ENCODE measurements at places on chromosomes 7 and 10.

DNA sequence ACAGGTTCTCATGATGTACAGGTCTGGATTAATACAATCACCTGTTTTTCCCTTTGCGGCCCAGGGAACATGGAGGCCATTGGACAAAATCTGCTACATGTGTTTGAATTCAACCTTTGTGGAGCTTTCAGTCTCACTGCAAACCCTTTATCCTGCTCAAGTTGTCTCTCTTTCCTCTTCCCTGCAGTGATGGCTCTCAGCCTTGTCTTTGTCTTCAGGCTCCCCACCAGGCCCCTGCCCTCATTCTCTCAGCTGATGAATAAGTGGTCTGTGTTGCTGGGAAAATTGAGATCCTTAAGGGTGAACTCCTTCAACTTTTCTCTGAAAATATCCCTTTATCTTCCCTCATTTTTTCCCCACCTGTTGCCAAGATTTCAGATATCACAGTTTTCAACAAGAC lies 791.2 kb downstream of the GRID1 start:
- no peak for DNase-seq

DNA sequence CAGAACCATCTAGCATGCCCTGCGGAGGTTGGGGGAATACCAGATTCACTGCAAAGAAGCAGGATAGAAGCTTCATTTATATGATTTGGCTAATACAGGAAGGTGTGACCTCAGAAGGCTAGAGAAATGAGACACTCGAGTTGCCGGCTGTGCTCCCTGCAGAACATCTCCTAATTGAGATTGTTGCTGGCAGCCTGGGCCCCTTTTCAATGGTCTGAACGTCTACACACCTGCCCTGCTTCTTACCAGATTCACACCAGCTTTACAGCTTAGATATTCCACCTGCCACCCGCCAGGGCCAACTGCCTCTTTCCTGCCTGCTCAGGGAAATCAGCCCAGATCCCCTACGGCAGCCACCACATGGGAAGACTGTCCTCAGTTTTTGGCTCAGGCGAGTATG lies 475.3 kb upstream of the AUTS2 start:
- DNase-seq: no peak

- no peak for DNase-seq
Measured at GRCh38 chr7:151494298-151495284, 25.1 kb downstream of the RHEB start.

GRCh38 chr7:75875113-75876080 lies 3.4 kb upstream of the RHBDD2 start:
- DNase-seq: no peak

GRCh38 chr7:25750744-25751508 lies 401.1 kb upstream of the NFE2L3 start:
- DNase-seq: no peak

GRCh38 chr7:151869968-151870918 lies 6.7 kb downstream of the PRKAG2 start:
- DNase-seq: no peak

DNA sequence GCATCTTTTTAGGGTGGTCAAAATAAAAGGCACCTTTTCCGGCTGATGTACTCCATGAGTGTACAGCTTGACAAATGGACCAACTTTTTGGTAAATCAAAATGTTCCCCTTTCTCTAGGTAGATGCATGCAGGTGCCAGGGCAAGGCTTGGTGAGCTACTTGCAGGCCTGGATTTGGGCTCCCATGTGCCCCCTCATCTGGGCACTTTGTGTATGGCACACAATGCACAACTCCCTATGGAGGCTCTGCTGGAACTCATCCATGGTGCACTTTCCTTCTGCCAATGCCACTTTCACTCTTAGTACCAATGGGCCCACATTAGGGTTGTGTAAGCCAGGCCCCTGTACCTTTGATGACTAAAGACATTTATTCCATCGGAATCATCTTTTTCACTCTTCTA lies 300.8 kb downstream of the SDHAF3 start:
- no peak for DNase-seq

GRCh38 chr10:53162856-53163255 lies 390.3 kb upstream of the MBL2 start:
- no peak for DNase-seq

- DNase-seq: no peak
Measured at GRCh38 chr7:234051-234707, 41.8 kb downstream of the FAM20C start.

- DNase-seq: peak; percentile 15
Measured at GRCh38 chr7:12685550-12685949, 1.9 kb upstream of the ARL4A start.

GRCh38 chr10:119342335-119342734 lies 135.0 kb downstream of the GRK5 start:
- no peak for DNase-seq

DNA sequence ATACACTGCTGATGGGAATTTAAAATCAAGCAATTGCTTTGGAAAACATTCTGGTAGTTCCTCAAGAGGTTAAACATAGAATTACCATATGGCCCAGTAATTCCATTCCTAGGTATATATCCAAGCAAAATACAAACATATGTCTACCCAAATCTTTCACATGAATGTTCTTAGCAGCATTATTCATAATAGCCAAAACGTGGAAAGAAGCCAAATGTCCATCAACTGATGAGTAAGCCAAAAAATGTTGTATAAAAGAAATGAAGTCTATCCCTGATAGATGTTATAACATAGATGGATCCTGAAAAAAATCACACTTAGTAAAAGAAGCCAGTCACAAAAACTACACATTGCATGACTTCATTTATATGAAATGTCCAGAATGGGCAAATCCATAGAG lies 893.0 kb downstream of the SORCS3 start:
- DNase-seq: no peak

DNA sequence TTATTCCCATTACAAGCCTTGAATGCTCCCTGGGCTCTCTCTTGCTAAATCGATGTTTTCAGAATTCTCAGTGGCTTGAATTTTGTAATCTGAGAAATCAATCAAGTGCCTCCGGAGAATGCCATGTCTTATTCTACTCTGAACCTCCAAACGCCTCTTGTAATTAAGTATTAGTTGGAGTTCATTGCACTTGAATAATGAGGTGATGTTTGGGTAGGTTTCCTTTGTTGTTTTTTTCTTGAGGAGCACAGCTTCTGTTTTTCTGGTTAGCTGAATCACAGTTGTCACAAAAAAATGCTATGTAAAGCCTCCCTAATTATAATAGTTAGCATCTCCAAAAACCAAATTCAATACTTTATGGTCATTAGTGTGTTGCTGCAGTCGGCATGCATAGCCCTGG lies 100.3 kb downstream of the PLPP4 start:
- no peak for DNase-seq

- no peak for DNase-seq
Measured at GRCh38 chr10:98326621-98327027, 58.6 kb upstream of the LOXL4 start.

DNA sequence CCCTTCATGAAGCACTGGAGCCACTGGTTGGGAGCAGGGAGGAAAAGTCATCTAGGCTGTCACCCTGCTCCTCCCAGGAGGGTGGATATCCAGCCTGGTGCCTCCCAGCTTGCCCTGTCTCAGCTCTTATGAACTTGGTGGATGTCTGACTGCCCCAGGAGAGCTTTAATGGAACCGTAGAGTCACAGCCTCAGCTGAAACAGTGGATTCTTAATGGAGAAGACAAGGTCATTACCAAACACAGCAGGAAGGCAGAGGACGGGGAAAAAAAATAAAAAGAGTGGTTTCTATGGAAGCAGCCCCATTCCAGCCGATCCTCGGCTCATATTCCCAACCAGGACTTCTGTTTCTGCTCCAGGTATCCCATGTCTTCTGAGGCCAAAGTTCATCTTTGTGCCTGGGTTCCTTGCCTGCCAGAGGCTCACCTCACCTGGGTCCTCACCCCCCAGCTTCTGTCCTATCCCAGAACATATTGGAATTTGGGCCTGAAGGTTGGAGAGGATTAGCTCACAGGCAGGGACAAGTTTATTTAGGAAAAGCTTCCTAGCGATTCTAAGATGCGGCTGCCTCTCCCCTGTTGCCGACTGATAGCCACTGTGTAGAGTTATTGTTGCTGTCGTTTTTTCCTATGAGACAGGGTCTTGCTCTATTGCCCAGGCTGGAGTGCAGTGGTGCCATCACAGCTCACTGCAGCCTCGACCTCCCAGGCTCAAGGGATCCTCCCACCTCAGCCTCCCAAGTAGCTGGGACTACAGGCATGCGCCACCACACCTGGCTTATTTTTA lies 15.6 kb downstream of the CCL26 start:
- DNase-seq: no peak

DNA sequence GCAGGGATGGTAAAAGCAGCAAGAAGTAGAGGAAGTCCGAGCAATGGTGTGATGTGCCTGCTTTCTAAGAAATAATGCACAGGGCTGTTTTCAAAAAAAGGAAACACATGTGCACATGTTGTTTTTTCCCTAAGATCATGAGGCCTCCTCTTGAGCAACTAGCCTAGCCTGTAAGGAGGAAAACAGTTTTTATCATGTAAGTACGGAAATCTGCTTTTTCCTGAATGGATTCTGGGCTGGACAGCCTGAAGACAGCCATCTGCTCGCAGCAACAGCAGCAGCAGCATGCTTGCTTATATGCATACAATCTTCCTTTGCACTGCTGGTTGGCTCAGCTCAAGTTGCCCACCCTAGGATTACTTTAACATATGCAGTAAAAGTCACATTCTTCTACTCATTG lies 87.1 kb downstream of the HIBADH start:
- no peak for DNase-seq

- DNase-seq: no peak
Measured at GRCh38 chr10:46290101-46290886, 3.5 kb downstream of the ANTXRL start.

GRCh38 chr10:27794157-27794556 lies 48.5 kb upstream of the MKX start:
- no peak for DNase-seq

- no peak for DNase-seq
Measured at GRCh38 chr7:85828614-85829013, 641.8 kb upstream of the SEMA3D start.

GRCh38 chr10:95392681-95393164 lies 101.9 kb upstream of the PDLIM1 start:
- DNase-seq: no peak

GRCh38 chr7:55532150-55532917 lies 40.0 kb downstream of the VOPP1 start:
- no peak for DNase-seq

DNA sequence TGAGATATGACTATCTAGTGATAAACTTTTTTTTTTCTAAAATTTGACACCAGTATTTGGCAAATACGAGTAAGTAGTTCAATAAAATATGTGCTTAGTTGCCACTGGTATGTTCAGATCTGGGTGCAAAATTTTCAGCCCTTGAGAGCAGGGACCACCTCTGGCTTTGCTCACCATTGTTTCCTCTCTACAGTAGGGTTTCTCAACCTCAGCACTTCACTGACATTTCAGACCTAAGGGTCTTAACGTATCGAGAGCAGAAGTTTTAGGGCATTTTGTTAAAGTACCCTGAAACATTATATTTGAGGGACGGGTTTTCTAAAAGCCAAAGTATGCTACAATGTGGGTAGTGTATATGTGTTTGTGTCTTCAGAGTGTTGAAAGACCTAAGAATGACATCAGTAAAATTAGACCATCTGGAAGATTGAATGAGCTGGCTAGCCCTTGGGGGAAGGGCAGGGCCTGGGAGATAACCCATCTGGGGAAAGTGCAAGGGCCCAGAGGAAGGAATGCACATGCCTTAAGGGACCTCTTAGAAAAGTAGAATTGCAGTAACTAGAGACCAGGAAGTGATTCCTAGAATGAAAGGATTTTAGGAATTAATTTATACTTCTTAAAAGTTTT lies 11.8 kb downstream of the BZW2 start:
- no peak for DNase-seq

DNA sequence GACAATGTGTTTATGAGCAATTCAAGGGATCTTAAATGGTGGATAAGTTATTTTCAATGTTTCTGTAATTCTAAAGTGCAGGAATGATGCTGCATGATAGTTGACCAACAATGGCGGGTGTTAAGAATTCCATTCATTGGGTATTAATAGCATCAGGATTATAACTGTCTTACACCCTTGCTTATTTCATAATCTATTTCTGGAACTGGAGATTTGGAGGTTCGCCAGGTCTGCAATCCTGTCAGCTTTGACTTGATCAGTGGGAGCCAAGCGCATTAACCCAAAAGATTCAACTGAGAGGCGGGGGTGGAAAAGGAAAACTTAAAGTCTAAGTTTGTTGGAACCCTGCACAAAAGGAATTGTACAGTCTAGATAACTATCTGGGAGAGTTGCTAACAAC lies 114.9 kb upstream of the ZEB1 start:
- no peak for DNase-seq

DNA sequence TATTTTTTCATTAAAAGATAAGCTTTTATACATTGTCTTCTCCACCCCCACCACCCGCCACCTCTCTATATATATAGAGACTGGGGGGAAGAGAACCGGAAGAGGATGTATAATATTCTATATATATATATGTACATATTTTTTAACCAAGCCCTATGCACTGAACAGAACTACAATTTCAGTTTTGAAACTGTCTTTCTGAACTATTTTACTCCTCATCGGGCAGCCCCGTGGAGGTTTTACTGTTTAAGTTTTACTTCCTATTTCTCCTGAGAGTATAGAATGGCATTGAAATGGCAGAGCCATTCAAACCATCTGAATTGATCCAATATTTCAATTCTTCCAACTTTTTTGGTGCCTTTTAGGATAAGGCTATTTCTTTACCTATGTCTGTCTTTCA lies 1047.1 kb downstream of the NRG3 start:
- DNase-seq: no peak

DNA sequence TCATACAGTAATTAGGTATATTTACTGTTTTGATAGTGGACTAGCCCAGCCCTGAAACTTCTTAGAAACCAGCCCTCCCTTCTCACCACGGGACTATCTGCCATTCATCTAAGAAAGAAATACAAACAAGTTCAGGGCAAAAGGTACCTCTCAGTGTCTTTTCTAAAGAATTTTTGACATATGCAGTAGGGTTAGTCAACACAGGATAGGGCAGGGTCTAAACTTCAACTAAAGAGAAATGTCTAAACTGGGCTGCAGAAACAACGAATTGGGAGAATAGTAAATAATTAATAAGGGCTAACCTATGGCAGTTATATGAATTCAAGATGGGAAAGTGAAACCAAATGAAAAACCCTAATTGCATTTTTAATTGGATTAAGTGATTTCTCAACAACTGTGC lies 496.6 kb downstream of the INHBA start:
- DNase-seq: no peak

- no peak for DNase-seq
Measured at GRCh38 chr10:125262920-125263319, 102.6 kb upstream of the CTBP2 start.

GRCh38 chr7:121544726-121545125 lies 148.6 kb upstream of the FAM3C start:
- DNase-seq: no peak

DNA sequence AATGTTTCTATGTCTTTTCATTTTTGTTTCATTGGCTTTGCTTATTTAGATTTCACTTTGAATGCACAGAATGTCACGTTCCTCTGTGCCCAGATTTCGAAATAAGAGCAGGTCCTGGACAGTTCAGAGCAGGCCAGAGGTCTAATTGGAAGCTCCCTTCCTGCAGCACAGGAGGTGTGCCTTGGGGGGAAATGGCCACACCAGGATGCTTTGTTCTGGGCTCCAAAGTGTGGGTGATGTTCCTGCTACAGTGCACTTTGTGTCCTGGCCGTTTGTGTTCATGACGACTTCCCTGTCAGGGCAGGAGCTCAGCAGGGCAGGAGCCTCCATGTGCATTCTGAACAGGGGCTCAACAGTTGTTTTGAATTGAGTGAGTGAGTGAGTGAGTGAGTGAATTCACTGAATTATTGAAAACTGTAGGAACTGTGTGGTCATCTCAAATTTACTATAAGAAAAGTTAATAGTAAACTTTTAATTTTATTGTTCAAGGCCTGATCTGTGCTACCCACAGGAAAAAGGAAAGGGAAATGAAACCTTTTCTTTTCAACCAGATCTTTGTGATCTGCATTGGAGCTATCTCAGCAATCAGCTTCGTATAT lies 109.5 kb upstream of the GJD4 start:
- DNase-seq: no peak
